ENCODE measurements at places on chromosomes 16 and 17.

DNA sequence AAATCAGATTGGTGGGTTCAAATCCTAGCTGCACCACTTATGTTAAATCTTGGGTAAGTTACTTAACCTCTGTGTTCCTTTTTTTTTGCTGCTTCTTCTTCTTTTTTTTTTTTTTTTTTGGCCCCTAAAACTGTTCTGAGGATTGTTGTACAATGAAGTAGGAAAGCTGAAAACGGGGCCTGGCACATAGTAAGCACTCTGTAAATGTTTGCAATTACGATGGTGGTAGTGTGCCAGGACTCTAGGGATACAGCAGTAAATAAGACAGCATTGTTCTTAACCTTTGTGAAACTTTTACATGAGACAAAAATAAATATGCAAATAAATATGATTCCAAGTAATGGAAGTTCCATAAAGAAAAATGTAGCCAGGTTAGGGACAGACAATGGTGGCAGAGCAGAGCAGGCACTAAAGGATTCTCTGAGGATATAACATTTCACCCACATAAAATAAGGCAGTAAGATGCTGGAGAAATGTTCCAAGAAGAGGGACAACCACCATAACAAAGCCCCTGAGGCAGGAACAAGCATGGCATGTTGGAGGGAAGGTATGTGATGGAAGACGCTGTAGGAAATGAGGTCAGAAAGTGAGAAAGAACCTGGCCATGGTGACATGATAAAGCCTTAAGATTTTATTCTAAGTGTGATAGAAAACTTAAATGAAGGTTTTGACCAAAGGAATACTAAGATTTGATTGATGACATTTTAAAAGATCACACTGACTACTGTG lies 127.3 kb downstream of the NLK start:
- no peak for DNase-seq

GRCh38 chr16:3007957-3008689 lies 4.6 kb upstream of the CLDN9 start:
- DNase-seq, result no peak

DNA sequence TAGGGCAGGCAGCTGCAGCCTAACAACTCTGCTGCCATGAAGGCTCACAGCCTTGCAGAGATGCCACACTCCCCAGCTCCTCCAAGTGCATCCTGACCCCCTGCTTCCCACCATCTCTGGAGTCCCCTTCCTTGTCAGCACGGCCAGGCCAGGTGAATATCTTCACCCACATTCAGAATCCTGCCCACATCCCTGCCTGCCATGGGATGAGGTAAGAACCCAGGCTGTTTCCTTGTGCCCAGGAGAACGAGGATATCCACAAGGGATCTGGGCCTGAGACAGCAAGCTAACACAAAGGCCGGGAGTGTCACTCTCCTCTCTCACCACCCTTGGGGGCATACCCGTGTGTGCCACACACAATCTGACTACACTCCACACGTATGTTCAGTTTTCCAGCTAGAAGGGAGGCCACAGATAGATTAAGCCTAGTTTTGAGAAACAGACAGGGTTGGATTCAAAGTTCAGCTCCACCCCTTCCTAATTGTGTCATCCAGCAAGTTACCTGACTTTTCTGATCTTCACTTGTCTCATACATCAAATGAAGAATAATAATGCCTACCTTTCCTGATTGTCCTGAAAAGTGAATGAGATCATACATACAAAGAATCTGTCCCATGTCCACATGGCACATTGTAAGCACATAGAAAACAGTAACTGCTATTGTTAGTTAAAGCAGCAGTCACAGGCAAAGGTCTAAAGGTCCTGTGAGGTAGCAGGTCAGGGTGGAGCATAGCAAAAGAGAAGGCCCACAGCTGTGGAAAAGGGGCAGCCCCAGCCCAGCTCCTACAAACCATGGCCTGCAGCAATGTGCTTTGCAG lies 17.4 kb upstream of the SUPT4H1 start:
- no peak for DNase-seq

- DNase-seq, result no peak
These were observed 4.8 kb upstream of the LPO start for GRCh38 chr17:58233543-58233942.

DNA sequence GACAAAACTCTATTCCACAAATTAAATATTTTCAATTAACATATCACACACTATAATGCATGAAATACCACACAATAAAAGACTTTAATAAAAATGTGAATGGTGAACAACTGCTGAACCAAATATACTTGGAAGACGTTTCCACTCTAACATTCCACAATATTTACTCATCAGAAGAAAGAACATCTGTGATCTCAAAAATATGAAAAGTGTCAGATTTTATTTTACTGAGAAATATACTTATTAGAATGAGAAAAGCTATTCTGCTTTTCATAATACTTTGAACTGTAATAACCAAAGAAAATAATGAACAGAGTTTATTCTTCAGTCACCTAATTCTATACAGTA lies 181.8 kb upstream of the AXIN2 start:
- no peak for DNase-seq

DNA sequence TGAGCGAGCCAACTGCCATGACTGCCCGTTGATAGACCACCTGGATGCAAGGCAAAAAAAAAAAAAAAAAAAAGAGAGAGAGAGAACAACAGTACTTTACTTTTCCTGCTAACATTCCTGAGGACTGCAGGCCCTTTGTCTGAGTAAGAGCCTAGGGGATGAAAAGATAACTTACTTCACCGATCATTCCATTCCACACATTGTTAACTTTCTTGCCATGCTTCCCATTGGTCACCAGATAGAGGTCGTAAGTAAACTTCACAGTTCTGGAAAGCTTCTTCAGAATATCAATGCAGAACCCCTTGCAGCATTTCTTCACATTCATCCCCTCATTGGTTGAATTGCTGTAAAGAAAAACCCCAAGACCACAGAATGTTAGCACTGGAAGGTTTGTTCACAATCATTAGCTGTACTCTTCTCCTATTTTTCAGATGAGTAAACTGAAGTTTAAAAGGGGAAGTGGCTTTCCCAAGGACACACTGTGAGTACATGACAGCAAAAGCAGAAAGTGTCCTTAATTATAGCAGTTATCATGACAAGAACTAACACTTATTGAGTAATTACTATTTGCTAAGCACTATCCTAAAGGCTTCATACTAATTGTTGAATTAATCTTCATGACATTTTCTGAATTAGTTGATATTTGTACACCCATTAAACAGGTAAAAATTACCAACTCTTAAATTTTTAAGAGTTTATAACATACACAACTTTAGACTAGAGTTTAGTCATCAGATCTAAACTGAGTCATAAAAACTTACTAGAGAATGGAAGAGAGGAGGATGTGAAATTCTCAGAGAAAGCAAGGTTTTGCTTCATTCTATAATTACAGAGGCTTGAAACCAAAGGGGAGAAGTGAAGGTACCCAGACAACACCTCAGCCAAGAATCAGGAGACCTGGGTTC lies 341.2 kb downstream of the GRIN2A start:
- no peak for DNase-seq

GRCh38 chr16:75458029-75458428 lies 6.5 kb downstream of the TMEM170A start:
- no peak for DNase-seq

GRCh38 chr17:68853036-68853435 lies 102.2 kb downstream of the ABCA8 start:
- DNase-seq, result no peak

GRCh38 chr17:38498353-38498752 lies 70.1 kb downstream of the ARHGAP23 start:
- DNase-seq, result no peak

GRCh38 chr16:55264949-55265348 lies 59.1 kb upstream of the IRX6 start:
- DNase-seq, result no peak

DNA sequence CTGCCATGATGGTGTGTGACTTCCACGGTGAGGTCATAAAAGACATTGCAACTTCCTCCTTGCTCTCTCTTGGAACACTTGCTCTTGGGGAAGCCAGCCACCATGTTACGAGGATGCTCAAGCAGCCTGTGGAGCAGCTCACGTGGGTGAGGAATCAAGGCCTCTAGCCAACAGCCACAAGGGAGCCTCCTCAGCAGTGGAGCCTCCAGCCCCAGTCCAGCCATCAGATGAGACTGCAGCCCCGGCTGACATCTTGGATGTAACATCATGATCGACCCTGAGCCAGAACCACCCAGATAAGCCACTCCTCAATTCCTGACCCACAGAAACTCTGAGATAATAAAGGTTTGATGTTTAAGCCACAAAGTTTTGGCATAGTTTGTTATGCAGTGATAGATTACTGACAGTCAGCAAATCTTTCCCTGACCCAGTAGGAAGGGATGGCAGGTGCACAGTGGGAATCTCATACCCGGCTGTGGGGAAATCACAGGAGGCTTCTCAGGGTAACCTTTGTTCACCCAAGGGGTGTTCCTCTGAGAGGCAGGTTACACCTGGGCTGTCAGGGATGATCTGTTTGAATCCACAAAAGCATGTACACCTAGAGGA lies 23.3 kb upstream of the GINS2 start:
- no peak for DNase-seq

GRCh38 chr17:1108765-1109605 lies 70.8 kb downstream of the ABR start:
- DNase-seq, result peak; percentile 66

DNA sequence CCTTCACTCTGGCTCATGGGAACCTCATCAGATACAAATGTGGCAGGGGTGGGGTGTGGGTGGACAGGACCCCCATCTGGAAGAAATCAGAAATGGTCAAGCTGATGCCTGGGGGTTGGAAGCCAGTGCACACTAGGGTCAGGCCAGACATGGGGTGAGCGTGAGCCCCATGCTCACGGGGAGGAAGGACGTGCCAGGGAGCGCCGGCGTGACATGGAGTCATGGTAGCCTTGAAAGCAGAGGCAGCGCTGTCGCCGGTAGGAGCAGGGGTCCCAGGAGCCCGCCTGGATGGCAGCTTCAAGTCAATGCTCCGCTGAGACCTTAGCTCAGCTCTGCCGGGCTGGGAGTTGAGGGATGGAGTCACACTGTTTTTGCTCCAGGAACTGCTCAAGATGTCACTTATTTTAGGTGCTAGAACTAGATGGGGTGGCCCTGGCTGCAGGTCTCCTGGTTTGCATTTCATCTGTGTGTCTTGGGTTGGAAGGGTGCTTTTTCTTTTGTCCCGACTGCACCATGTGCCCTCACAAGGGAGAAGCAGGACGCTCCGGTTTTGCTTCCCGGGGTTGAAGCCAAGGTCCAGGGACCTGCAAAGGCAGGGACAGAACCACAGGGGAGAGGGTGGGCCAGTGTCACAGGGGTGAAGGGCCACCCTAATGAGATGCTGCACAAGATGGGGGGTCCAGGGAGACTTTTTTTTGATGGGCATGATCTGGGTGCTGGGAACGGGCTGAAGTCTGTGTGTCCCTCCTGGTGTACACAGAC lies 51.4 kb downstream of the USP22 start:
- DNase-seq, result no peak

DNA sequence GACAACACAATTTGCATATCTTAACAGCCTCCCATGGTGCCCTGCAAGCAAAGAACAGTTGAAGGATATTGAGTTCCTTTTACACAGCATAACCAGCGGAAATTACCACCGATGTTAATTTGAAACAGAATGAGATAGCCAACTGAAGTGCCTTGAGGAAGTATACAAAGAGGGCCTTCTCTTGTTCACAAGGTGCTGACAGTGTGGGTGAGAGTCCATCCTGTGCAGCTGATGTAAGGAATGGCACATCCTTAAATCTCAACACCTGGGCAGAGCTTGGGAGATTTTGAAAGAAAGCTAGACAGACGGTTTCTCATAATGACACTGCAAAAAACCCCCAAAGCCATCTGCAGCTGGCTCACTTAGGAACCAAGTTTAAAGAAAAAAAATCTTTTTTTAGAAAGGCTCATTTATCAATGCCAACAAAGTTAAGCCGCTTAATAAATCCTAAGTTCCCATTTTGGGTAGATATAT lies 818.6 kb downstream of the KCNJ2 start:
- DNase-seq, result no peak

DNA sequence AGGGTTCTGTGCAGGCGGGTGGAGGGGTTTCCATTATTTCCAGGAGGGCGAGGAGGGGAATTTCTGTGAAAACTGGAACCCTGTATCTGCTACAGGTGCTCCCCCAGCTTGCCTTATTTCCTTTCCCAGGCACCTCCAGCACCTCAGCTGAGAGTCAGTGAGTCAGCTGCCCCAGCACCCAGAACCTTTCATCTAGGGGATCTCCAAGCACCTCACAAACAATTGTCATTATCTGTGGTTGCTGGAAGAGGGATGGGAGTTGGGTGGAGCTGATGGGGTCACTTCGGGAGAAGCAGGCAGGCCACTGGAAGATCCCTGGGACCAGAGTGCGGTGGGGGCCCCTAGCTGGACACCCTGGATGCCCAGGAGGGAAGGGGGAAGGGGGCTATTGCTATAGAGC lies 10.0 kb upstream of the CLUH start:
- DNase-seq, result no peak

DNA sequence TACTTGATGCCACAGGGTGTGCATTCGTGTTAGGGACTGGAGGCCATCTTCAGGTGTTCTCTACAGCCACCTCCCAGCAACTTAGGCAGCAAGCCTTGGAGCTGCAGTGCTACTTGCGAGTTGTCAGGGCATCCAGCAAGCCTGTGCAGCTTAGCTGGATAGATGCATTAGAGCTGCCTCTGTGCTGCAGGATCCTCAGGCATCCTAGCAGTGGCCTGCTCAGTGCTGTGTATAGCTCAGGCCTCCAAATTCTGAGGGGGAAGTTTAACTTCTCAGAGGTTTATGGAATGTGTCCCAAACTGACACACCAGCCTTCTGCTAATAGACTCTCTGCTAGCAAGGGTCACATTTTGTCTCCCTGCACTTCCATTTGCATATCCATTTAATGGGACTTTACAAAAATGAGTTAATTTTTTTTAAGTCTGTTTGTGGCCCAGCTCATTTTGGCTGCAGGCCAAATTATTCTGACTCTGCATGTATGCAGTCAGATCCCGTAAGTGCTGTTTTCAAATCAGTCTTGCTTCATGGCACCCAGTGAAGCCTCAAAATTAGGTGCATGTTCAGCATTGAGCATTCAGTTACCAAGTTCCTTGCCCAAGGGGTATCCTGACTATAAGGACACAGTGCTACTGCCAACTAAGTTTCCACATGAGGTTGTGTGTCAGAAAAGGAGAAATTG lies 6.8 kb downstream of the GABARAPL2 start:
- no peak for DNase-seq

DNA sequence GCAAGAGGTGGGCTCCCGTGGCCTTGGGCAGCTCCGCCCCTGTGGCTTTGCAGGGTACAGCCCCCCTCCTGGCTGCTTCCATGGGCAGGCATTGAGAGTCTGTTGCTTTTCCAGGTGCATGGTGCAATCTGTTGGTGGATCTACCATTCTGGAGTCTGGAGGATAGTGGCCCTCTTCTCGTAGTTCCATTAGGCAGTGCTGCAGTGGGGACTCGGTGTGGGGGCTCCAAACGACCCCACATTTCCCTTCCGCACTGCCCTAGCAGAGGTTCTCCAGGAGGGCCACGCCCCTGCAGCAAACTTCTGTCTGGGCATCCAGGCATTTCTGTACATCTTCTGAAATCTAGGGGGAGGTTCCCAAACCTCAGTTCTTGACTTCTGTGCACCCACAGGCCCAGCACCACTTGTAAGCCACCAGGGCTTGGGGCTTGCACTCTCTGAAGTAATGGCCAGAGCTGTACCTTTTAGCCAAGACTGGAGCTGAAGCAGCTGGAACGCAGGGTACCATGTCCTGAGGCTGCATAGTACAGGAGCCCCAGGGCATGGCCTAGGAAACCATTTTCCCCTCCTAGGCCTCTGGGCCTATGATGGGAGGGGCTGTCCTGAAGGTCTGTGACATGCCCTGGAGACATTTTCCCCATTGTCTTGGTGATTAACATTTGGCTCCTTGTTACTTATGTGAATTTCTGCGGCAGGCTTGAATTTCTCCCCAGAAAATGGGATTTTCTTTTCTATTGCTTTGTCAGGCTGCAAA lies 6.0 kb downstream of the PRKAR1A start:
- no peak for DNase-seq

Data from stimulated activated naive CD8-positive, alpha-beta T cell treated with anti-CD3 and anti-CD28 coated beads, Interleukin-15, amount 100 ng/mL, for 72 hours (primary cell).